Panc1 (cell line): ENCODE measurements at places on chromosomes 13 and 19. TPM values are rescaled to one million over a fixed set of nuclear protein-coding genes. Genes with fewer than 3 reads are reported as not detected.

DNA sequence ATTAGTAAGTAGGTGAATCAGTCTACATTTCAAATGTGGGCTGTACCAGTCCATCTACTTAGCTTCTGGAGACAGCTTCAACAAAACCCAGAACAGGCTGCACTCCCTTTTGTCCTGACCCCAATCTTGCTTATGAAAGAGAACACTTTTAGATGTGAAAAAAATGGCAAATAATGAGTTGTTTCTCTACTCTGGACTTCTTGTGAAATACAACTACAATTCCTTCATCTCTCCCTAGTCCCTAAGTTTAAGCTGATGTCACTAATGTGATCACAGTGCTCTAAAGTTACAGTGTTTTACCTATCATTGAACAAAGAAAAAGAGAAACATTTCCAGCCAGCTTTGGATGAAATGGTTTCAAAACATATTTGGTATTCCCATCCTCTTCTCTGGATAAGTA lies 183.9 kb downstream of the LHFPL6 start:
- no peak overlapping the region for H3K27ac ChIP-seq
- H3K36me3 ChIP-seq: no peaks in the 10 kb centered on the region
- no peaks in the 10 kb centered on the region for H3K4me1 ChIP-seq
- no peaks in the 10 kb centered on the region for H3K27me3 ChIP-seq

DNA sequence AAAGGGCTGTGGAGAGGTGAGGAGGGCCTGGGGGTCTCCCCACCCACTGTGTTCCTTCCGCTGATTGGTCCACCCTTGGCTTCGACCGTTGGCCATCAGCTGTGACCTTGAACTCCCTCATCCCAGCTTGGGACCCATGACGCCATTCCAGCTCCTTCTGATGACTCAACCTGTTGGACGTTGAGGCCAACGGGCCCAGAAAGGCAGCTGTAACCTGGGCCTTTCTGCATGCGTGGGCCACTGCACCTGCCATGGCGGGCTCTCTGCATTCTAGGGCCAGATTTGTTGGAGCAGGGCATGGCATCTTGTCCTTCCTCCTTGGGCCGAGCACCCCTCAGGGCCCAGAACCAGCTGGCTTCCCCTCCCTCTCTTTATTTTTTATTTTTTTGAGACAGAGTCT lies 30.2 kb downstream of the PEX11G start:
- no peaks in the 10 kb centered on the region for H3K36me3 ChIP-seq
- no peaks in the 10 kb centered on the region for H3K4me1 ChIP-seq
- H3K27me3 ChIP-seq: no peaks in the 10 kb centered on the region
- H3K4me3 ChIP-seq: no peak overlapping the region
- H3K27ac ChIP-seq: no peak overlapping the region

GRCh38 chr13:99375738-99376080 lies 68.5 kb upstream of the GPR183 start:
- no peaks in the 10 kb centered on the region for H3K4me1 ChIP-seq
- H3K36me3 ChIP-seq: no peaks in the 10 kb centered on the region

Gene AMER2
- not detected for total RNA-seq

Gene POLR1G
- total RNA-seq: 27.8 TPM

DNA sequence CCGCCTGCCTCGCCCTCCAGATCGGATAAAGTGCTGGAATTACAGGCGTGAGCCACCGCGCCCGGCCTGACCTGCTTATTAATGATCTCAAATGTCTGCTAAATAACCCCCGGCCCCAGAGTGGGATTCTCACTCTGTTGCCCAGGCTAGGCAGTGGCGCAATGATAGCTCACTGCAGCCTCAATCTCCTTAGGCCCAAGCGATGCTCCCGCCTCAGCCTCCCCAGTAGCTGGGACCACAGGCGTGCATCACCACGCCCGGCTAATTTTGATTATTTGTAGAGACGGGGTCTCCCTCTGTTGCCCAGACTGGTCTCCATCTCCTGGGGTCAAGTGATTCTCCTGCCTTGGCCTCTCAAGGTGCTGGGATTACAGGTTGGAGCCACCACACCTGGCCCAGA lies 626 bp upstream of the ATP5F1D start:
- peaks cover 39% of the 10 kb centered on the region for H3K4me1 ChIP-seq
- H3K27me3 ChIP-seq: no peaks in the 10 kb centered on the region
- peak overlapping the region; percentile 67 for H3K4me3 ChIP-seq
- no peak for DNase-seq

Gene CYP4F2
- 0.21 TPM for total RNA-seq

Gene TEX26
- not detected for total RNA-seq

Gene SOX21
- 3.5 TPM for total RNA-seq

Gene MAST1
- total RNA-seq: 3.1 TPM

Gene SHANK1
- total RNA-seq: not detected

GRCh38 chr19:38888876-38889275 lies 10.5 kb downstream of the SIRT2 start:
- H3K27ac ChIP-seq: no peak overlapping the region
- no peaks in the 10 kb centered on the region for H3K36me3 ChIP-seq
- H3K4me1 ChIP-seq: no peaks in the 10 kb centered on the region
- H3K27me3 ChIP-seq: no peaks in the 10 kb centered on the region
- no peak overlapping the region for H3K4me3 ChIP-seq

Gene PRR19
- total RNA-seq: 2.1 TPM

DNA sequence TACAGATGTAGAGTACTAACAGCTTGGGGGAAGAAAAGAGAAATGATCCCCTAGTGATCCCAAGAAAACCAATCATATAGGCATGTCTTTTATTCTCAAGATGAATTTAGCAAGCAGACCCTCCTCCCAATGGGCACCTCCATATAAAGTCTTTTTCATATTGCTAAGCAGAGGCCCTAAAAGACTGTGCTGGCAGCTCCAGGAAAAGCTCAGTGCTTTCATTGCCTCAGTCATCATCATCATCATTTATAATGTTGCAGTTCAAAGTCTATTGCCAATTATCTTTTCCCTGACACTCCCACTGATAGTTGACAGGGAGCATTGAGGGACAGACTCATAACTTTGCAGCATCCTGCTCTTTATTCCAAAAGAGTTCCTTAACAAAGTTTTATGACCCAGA lies 13.0 kb downstream of the GPR183 start:
- no peak overlapping the region for H3K27ac ChIP-seq
- H3K4me3 ChIP-seq: no peak overlapping the region
- H3K27me3 ChIP-seq: no peaks in the 10 kb centered on the region
- H3K4me1 ChIP-seq: no peaks in the 10 kb centered on the region
- no peaks in the 10 kb centered on the region for H3K36me3 ChIP-seq

GRCh38 chr13:42100960-42101359 lies 52.5 kb downstream of the DGKH start:
- DNase-seq: no peak
- no peaks in the 10 kb centered on the region for H3K27me3 ChIP-seq
- H3K4me1 ChIP-seq: no peaks in the 10 kb centered on the region; the same call in 1 of the 2 replicates
- H3K36me3 ChIP-seq: no peaks in the 10 kb centered on the region
- H3K27ac ChIP-seq: no peak overlapping the region
- no peak overlapping the region for H3K4me3 ChIP-seq

Gene KANK2
- total RNA-seq: 121 TPM

Gene ZNF91
- 20.6 TPM for total RNA-seq

Gene DNMT1
- total RNA-seq: 168 TPM

Gene ATP4A
- total RNA-seq: not detected

DNA sequence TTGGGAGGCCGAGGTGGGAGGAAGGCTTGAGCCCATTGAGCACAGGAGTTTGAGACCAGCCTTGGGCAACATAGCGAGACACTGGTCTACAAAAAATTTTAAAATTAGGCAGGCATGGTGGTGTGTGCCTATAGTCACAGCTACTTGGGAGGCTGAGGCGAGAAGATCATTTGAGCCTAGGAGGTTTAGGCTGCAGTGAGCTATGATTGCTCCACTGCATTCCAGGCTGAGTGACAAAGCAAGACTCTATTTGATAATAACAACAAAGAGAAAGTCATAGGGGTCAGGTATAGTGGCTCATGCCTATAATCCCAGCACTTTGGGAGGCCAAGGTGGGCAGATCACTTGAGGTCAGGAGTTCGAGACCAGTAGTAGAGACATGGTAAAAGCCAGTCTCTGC lies 4.6 kb upstream of the SLC44A2 start:
- no peak for DNase-seq
- H3K4me3 ChIP-seq: no peak overlapping the region
- H3K36me3 ChIP-seq: no peaks in the 10 kb centered on the region

- DNase-seq: no peak
- no peak overlapping the region for H3K4me3 ChIP-seq
- no peaks in the 10 kb centered on the region for H3K4me1 ChIP-seq
- no peaks in the 10 kb centered on the region for H3K36me3 ChIP-seq
Observed at GRCh38 chr19:33268162-33268991, 34.0 kb downstream of the CEBPA start.

GRCh38 chr19:40752257-40752781 lies 1.3 kb downstream of the SNRPA start:
- no peak for DNase-seq
- H3K27me3 ChIP-seq: no peaks in the 10 kb centered on the region
- peak overlapping the region; percentile 97 for H3K4me3 ChIP-seq
- H3K4me1 ChIP-seq: peaks cover 10% of the 10 kb centered on the region
- peak overlapping the region; percentile 98 for H3K27ac ChIP-seq

Gene SHISA2
- total RNA-seq: 1.2 TPM

- H3K4me1 ChIP-seq: no peaks in the 10 kb centered on the region
- H3K27ac ChIP-seq: no peak overlapping the region
- no peaks in the 10 kb centered on the region; the same call in 1 of the 2 replicates for H3K36me3 ChIP-seq
- H3K27me3 ChIP-seq: no peaks in the 10 kb centered on the region
- no peak for DNase-seq
Observed at GRCh38 chr13:66700117-66700601, 530.0 kb downstream of the PCDH9 start.

Gene PEAK3
- not detected for total RNA-seq

GRCh38 chr13:113805431-113806103 lies 46.5 kb downstream of the TMEM255B start:
- H3K4me1 ChIP-seq: no peaks in the 10 kb centered on the region
- no peak overlapping the region for H3K4me3 ChIP-seq
- no peak overlapping the region for H3K27ac ChIP-seq
- H3K27me3 ChIP-seq: no peaks in the 10 kb centered on the region
- no peak for DNase-seq

Gene ZNF581
- 39.0 TPM for total RNA-seq

Gene SSBP4
- total RNA-seq: 128 TPM

Gene FREM2
- 0.15 TPM for total RNA-seq

GRCh38 chr13:22848539-22849052 lies 332.2 kb upstream of the SGCG start:
- no peak overlapping the region for H3K27ac ChIP-seq
- no peak overlapping the region for H3K4me3 ChIP-seq
- H3K4me1 ChIP-seq: no peaks in the 10 kb centered on the region
- H3K36me3 ChIP-seq: no peaks in the 10 kb centered on the region
- H3K27me3 ChIP-seq: no peaks in the 10 kb centered on the region

DNA sequence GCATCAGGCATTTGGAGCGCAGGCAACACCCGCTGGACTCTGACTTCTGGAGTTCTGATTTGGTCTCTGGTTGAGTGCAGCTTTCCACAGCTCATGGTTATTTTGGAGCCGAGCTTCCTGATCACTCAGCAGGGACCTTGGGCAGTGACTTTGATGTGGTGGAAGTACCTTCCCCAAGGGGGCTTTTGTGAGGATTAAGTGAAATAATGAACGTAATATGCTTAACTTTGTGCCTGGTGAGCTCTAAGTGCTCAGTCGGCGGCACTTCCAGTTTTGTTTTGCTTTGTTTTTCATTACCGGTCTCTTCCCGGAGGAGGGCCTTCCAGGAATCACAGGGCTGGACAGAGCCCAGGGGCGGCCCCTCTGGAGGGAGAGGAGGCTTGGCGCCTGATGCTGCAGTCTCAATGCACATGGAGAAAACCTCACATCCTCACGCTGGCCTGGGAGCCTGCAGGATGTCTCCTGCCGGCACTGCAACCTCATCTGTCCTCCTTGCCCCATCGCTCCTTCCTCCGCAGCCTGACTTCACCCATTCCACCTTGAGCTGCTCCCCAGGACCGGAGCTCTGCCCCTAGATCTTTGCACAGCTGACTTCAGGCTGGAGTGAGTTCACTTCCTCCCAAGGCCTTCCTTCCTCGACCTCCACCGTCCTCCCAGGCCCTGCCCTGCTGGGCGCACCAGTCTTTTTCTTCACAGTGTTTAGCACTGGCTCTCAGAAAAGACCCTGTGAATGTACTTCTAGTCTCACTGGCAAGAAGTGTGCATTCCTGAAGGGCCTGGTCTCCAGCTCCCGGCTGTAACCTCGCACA lies 1.5 kb downstream of the PLEKHF1 start:
- peak overlapping the region; percentile 78 for H3K27ac ChIP-seq
- H3K4me3 ChIP-seq: peak overlapping the region; percentile 71
- peaks cover 60% of the 10 kb centered on the region for H3K4me1 ChIP-seq
- no peak for DNase-seq

DNA sequence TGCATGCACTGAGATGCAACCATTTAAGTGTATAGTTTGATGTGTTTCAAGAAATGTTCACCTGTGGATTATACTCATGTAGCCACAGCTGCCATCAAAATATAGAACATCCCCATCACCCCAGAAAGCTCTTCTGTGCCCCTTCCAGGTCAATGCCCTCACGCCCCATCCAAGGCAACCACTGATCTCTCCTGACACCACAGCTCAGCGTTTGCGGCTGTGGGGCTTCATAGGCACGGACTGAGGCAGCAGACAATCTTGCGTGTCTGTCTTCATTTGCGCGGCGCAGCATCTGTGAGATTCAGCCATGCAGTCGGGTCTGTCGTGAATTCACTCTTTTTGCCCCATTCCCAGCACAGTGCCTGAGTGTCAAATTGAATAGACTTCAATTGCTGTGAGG lies 153.8 kb upstream of the UQCRFS1 start:
- no peak for DNase-seq
- H3K27me3 ChIP-seq: peaks cover 21% of the 10 kb centered on the region
- H3K36me3 ChIP-seq: no peaks in the 10 kb centered on the region
- no peaks in the 10 kb centered on the region for H3K4me1 ChIP-seq

DNA sequence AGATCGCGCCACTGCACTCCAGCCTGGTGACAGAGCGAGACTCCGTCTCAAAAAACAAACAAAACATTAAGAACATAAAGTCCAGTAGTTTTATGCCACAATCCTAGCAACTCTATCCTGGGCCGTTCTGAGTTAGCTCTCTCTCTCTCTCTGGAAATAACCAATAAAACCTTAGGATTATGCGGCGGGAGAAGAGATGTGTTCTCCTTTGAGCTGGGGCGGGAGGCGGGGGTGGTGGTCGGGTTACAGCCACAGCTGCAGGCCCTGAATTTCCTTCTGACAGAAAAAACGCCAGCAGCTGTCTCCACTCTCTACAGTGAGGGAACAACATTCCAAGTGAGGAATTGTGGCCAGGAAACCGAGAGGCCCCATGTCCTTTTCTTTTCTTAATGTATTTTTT lies 9.1 kb upstream of the PNMA8A start:
- H3K4me1 ChIP-seq: no peaks in the 10 kb centered on the region
- no peaks in the 10 kb centered on the region for H3K36me3 ChIP-seq
- no peak overlapping the region for H3K4me3 ChIP-seq
- H3K27me3 ChIP-seq: no peaks in the 10 kb centered on the region
- no peak overlapping the region for H3K27ac ChIP-seq

- H3K4me3 ChIP-seq: no peak overlapping the region
- H3K4me1 ChIP-seq: peaks cover 9% of the 10 kb centered on the region
- H3K36me3 ChIP-seq: no peaks in the 10 kb centered on the region; the same call in 1 of the 2 replicates
- DNase-seq: no peak
Observed at GRCh38 chr19:48480183-48480557, 11.0 kb downstream of the CYTH2 start.

- no peaks in the 10 kb centered on the region for H3K27me3 ChIP-seq
- no peak overlapping the region for H3K4me3 ChIP-seq
- H3K4me1 ChIP-seq: no peaks in the 10 kb centered on the region
- no peak for DNase-seq
Observed at GRCh38 chr13:45542391-45542790, 73.1 kb downstream of the ERICH6B start.
